WTC11 (cell line): ENCODE measurements at places on chromosomes 13 and 19.

DNA sequence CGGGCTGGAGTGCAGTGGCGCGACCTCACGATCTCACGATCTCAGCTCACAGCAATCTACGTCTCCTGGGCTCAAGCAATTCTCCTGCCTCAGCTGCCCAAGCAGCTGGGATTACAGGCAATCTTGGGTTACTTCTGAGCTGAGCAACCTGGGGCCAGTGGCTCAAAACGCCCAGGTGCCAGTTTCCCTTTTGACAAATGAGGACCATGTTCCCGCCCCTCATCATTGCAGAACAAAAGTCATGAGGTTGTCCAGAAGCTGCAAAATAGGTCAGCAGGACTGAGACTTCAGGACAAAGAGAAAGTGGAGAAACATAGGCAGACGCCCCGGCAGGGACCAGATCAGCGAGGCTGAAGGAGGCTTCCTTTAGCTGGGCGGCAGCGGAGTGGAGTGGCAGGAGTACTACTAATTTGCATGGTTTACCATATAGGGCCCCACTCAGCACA is 3.3 kb upstream of the ADGRE5 start:
- no peak for DNase-seq

- no peak for DNase-seq
These were observed 17.7 kb downstream of the ZNF613 start for GRCh38 chr19:51944798-51945552.

DNA sequence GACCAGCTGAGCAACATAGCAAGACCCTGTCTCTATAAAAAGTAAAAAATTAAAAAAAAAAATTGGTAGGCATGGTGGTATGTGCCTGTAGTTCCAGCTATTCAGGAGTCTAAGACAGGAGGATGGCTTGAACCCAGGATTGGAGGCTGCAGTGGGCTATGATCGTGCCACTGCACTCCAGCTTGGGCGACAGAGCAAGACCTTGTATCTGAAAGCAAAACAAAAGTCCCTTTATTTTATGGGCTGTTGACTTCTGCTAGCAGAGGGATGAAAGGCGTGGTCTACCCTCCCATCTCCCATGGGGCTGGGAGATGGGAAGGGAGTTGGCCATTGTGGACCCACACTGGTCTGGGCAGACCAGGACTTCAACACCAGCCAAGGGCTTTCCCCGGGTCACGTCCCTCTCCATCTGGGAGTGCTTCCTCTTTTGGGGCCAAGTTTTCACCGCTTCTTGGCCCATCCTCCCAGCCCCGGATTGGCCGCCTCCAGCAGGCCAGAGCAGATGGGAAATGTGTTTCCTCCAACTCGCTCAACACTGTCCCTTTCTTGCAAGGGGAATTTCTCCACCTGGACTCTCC is 2.2 kb upstream of the TNFSF9 start:
- DNase-seq: peak; percentile 30

GRCh38 chr13:100334214-100334613 is 245.3 kb downstream of the PCCA start:
- no peak for DNase-seq

DNA sequence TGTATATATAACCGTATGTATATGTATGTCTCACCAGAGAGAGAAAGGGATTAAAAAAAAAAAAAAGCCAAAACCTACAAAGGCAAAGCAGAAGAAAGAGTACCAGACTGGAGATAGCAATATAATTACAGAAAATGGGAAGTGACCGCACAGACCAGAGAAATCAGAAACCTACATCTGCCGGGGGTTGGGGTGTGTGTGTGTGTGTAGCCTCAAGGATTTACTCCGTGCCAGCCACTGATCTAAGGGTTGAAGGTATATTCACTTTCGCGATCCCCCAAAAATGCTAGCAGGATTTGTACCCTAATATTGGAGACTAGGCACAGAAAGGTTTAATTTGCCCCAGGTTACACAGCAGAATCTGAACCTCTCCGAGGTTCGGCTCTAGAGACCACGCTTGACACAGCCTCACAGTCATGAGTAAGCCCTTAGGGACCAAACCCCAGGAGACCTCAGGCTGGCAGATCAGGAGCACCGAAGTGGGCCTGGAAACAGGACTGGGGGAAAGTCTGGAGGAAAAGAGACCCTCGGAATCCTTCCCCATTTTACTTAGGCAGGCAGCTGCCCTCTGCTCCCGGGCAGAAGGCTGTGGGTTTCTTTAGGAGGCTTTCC is 14.8 kb downstream of the ARL11 start:
- no peak for DNase-seq
